ENCODE measurements at places on chromosomes 2 and 18.

DNA sequence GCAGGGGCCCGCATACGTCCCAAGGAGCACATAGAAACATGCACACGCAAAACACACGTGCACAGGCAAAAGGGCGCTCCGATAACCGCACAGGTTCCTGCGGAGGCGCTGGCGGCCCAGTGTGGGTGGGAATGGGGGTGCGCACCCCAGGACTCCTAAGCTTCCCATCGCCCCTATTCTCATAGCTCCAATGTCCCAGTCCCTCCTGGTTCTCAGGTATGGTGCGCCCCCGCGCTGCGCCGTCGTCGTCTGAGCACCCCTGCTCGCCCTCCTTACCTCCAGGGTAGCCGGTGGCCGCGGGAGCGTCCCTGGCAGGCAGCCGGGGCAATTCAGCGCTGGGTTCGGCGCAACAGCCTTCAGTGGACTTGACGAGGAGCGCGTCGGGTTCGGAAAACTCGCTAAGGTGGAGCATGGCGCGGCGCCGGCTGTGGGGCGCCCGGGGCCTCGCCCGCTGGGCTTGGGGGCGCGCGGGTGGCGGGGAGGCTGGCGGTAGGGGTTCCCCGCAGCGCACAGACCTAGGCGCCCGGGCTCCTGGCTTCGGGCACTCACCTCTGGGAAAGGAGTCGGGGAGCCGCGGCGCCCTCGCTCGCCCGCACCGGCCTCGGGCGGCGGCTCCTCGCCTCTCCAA lies 328 bp downstream of the EGR4 start:
- DNase-seq: no peak

- DNase-seq: peak; percentile 5
These were observed 130.0 kb downstream of the C2orf74 start for GRCh38 chr2:61291851-61292575.

GRCh38 chr2:118813601-118814339 lies 33.7 kb downstream of the EN1 start:
- DNase-seq: no peak

- DNase-seq: peak; percentile 60
These were observed 40.1 kb upstream of the GRB14 start for GRCh38 chr2:164661349-164661748.

DNA sequence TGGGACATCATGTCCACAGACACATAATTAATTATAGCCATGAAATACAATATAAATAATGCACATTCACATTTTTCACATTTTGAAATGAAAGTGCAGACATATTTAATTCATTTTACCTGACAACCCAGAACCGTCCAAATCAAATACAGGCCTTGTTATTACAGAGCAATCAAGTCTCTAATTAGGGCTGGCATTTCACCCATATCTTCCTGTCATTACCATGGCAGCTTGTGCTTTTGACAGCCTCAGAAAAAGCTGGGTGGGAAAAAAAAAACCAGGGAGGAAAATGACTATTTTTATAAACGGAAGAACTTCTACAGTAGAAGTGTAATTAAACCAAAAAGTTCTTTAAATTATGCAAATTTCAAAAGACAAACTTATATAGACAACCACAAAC lies 436.4 kb downstream of the FBXO15 start:
- no peak for DNase-seq

- DNase-seq: no peak
These were observed 87.8 kb downstream of the ACOXL start for GRCh38 chr2:110820128-110820527.

GRCh38 chr18:23133860-23134779 lies 1.2 kb upstream of the CABLES1 start:
- DNase-seq: no peak
